ENCODE measurements at places on chromosomes 1 and 21. TPM values are rescaled to one million over a fixed set of nuclear protein-coding genes. Genes with fewer than 3 reads are reported as not detected.

DNA sequence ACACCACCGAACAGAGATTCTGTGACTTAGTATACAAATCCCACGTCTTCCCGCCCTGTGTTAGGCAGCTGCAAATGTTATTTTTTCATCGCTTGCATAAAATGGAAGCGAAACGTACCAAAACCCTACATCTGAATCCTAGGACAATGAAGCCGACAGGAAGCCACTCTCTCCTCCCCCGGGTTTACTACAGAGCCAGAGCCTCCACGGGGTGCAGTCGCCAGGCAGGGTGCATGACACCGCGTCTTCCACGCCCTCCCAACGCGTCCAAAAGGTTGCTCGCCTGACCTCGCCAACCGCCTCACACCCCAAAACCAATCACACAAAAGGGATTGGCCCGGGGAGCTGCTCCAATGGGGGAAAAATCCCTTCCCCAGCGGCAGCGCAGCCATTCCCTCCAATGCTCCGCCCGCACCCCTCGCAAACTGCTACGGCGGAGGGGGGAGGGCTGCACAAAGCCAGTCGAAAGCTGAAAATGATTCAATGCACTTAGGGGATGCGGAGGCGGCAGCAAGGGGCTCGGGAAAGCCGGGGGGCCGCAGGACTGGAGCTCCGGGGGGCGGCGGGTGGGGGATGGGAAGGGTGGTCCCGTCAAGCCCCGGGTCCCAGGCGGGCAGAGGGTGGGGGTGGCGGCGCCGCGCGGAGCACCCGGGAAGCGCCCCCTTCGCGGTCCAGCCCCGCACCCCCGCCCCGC lies 701 bp downstream of the CEP170 start:
- H3K27ac ChIP-seq = peak overlapping the region; percentile 93
- H3K4me3 ChIP-seq = peak overlapping the region; percentile 97
- no peaks in the 10 kb centered on the region for H3K27me3 ChIP-seq
- H3K36me3 ChIP-seq = no peaks in the 10 kb centered on the region
- DNase-seq = peak; percentile 59

DNA sequence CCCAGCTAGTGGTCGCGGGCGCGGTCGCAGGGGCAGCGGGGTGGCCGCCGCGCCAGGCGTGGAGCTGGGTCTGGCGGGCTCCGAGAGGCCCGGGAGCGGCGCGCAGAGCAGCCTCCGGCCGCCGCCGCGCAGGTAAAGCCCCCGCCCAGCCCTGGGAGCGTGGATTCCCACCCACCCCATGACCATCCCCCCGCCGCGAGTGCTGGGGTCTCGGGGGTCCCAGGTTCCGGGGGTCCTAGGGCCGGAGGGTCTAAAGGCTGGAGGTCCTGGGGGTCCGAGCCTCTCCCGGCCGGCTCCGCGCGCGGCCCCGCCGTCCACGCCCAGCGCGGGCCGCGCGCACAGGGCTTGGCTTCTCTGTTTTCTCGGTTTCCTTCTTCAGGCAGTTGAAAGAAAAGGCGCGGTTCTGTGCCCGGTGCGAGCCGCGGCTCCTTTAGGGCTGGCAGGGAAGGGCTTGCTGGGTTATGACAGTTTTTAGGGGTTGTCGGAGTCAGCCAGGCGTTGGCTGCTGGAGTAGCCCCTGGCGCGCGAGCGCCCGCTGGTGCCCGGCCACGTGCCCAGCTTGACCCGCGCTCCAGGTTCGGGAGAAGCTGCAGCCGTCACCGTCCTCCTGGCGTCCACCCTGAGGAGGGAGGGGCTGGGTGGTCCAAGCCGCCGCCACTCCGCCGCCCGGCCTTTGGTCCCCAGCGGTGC lies 359 bp downstream of the LRRC3 start:
- no peaks in the 10 kb centered on the region for H3K4me1 ChIP-seq
- DNase-seq = no peak
- no peaks in the 10 kb centered on the region for H3K36me3 ChIP-seq
- no peak overlapping the region for H3K27ac ChIP-seq

GRCh38 chr1:243543501-243543900 lies 287.7 kb downstream of the SDCCAG8 start:
- no peaks in the 10 kb centered on the region for H3K4me1 ChIP-seq
- no peak overlapping the region for H3K27ac ChIP-seq
- no peak overlapping the region for H3K4me3 ChIP-seq
- DNase-seq = no peak
- no peaks in the 10 kb centered on the region for H3K27me3 ChIP-seq

DNA sequence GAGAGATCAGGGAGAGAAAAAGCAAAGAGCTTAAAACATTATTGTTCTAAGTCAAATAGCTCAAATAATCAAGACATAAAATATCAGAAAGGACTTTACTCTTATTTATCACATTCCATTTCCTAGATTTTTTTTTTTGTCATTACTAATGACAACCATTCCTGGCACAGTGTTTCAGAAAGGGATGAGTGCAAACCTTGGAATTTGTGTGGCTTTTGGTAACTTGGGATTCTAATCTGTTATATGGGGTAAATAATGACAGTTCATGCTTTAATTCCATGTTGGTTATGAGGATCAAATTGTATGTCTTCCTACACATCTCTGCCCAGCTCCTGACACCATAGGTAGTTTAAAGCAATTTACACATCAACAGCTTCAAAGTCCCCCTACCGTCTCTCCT lies 358.4 kb upstream of the ADGRL4 start:
- no peaks in the 10 kb centered on the region for H3K4me1 ChIP-seq
- no peaks in the 10 kb centered on the region for H3K27me3 ChIP-seq
- no peaks in the 10 kb centered on the region for H3K36me3 ChIP-seq
- H3K27ac ChIP-seq = no peak overlapping the region

The ANXA9 gene
- not detected for total RNA-seq

The EPB41 gene
- total RNA-seq = 13.9 TPM

The HMCN1 gene
- 29.6 TPM for total RNA-seq

The BRINP3 gene
- not detected for total RNA-seq

The SLC25A24 gene
- total RNA-seq = 55.3 TPM

The TRABD2B gene
- total RNA-seq = 1.8 TPM

The GPR37L1 gene
- total RNA-seq = not detected
